ENCODE measurements at places on chromosomes 2 and 18.
A peak's percentile ranks its signal among the peaks of the same experiment; 100 is the strongest.

DNA sequence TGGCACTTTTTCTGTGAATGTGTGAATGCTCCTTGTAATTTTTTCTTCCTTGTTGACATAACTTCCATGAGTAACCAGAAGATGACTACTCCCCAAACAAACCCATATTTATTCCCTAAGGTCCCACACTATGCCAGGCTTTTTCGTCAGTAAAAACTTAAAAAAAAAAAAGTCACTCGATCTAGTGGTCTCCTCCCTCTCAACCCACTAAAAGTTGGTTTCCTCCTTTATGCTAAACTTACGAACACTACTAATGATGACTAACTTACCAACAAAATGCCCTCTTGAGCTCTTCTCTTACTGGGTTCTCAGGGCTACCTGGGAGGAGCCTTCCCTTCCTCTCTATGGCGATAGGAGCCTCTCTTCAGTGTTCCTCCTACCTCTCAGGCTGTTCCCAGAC is 18.2 kb downstream of the ACVR1 start:
- DNase-seq = no peak

GRCh38 chr2:120206022-120206581 is 17.1 kb downstream of the TMEM185B start:
- DNase-seq = no peak

GRCh38 chr18:8175501-8176061 is 433.7 kb upstream of the RAB12 start:
- DNase-seq = no peak

DNA sequence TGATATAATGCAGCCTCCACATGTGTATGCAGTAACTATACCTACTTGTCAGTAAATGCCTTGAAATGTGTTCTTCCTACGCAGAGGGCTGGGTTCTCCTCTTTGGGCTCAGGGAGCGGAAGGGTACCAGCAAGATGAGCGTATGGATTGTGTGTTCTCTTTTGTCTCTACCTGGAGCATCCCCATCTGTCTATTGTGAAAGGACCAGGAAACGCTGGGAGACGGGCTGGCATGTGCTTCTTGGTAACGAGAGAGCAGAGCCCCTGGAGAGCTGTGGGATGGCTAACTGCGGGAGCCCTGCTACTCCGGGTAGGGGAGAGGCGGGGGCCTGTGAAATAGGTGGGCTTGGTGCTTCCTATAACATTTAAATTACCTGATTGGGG is 80.9 kb downstream of the BCL2 start:
- DNase-seq = no peak

DNA sequence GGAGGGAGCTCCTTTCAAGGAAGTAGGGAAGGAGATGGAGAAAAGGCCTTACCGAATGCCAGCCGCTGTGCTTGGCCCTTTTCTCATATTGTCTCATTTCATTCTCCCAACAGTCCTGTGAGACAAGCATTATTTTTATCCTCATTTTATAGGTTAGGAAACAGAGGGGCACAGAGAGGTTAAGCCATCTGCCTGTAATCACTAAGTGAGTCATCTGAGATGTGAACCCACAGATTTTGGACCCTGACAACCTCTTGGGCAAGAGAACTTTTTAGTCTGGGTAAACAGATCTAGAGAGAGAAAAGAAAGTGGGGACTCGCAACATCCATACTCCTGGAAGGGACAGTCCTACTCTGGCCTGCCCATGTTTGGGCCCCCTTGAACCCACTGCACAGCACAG is 91.7 kb upstream of the LCLAT1 start:
- DNase-seq = no peak

GRCh38 chr2:172724724-172725123 is 10.9 kb upstream of the RAPGEF4 start:
- DNase-seq = no peak

- no peak for DNase-seq
Measured at GRCh38 chr2:113240915-113241911, 37.5 kb downstream of the PAX8 start.

- DNase-seq = no peak
Measured at GRCh38 chr2:177651833-177652232, 259.3 kb downstream of the AGPS start.

DNA sequence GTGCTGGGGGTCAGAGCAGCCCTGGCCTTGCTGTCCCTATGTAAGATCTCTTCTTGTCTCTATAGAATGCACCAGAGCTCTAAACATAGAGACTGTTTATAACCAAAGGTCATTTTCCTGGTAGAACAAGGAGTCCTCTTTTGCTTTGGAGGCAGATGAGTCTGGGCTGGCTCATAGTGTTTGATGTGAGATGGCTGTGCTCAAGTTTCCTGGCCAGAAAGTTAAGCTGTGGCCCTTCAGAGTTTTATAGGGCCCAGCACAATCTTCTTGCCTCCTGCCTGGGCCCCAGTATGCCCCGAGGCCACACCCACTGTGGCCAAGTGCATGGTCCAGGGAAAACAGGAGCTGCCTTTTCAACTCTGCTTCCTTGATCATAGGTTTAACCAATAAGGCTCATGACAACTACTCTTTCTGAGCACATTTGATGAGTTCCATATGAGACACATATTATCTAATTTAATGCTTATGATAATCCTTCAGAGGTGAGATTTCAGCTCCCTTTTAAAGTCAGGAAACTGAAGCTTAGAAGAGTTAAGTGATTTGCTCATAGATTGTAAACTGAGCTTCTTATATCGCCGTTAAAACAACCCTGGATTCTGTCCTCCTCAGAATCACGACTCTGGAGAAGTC is 66.3 kb downstream of the MYCN start:
- no peak for DNase-seq

- DNase-seq = no peak
Measured at GRCh38 chr2:164620457-164620856, 825 bp downstream of the GRB14 start.

DNA sequence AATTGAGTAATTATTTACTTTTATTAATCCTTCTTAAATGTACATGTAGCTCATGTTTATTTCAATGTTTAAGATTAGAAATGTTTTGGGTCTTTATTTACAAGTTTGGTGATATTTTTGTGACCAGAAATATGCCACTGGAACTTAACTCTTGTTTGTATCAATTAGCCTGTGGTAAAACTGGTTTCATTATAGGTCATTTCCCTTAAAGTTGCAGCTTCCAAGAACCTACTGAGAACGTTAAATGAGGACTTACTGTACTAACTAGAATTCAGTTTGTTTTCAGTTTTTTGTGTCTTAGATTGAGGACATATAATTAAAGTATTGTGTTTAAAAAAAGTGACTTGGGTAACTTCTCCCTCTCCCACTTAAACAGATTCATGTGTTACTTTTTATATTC is 4.3 kb downstream of the TYW5 start:
- no peak for DNase-seq

- no peak for DNase-seq
Measured at GRCh38 chr2:77034445-77034844, 487.7 kb downstream of the LRRTM4 start.

DNA sequence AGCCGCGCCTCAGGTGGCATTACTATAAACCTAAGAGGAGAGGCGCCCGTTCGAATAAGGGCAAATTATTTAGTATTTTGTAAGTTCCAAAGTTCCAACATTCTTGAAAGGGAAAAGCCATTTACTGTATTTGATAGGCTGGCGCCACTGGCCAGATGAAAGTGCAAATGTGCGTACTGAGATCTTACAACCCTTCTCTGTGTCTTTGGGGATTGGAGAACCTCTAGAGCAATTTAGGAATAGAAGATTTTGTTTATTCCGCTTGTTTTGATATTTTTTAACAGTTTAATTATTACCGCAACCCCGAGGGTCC is 467 bp upstream of the WDR35 start:
- no peak for DNase-seq

- DNase-seq = no peak
Measured at GRCh38 chr2:215917953-215918620, 95.3 kb downstream of the MREG start.

DNA sequence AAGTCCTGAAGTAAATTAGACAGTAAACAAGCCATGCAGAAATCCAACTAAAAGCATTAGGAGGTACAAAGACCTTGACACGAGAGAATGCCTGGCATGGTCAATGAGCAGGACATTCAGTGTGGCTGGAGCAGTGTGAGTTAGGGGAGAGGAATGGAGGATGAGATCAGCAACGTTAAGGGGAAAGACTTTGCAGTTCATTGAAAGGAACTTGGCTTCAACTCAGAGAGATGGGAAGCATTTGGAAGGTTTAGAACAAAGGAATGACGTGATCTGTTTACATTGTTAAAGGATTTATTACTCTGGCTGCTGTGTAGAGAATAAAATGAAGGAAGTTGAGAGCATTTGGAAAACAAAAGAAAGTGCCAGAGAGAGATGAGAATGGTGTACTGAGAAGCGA is 621.3 kb downstream of the XIRP2 start:
- DNase-seq = no peak

- no peak for DNase-seq
Measured at GRCh38 chr18:44853430-44853829, 172.7 kb downstream of the SETBP1 start.

GRCh38 chr2:128233790-128234395 is 84.8 kb downstream of the HS6ST1 start:
- no peak for DNase-seq

GRCh38 chr18:49178321-49178720 is 227.6 kb upstream of the SMAD7 start:
- no peak for DNase-seq

- no peak for DNase-seq
Measured at GRCh38 chr2:112814278-112814677, 22.3 kb downstream of the IL1B start.

GRCh38 chr2:61718965-61719364 is 134.9 kb downstream of the FAM161A start:
- no peak for DNase-seq

- DNase-seq = peak; percentile 44
Measured at GRCh38 chr2:1546023-1546591, 132.8 kb downstream of the TPO start.

DNA sequence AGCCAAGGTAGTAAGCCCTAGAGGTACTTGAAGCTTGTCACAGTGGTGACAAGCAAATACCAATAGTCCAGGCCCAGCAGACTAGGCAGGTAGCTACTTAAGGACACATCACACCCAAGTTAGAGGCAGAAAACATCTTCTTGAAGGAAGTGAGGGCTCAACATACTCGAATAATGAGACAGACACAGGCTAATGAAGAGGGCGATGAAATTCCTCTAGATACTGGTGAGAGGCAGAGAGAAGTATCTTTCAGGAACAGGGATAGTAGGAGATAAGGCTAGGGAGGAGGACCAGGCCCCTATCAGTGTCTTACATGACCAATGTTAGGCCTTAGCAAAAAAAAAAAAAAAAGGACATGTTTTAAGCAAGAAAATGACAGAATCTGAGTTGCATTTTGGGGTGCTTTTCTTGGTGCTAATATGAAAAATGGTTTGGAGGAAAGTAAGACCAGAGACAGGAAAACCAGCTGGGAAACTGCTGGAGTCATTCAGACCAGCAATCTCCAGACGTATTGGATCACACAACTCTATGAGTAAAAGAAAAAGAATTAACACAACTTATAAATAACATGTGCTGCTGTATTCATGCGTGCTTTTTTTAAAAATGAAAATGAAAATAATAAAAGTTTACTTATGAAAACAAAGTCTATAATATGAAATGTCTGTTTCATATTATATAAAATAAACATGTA is 37.7 kb downstream of the COBLL1 start:
- no peak for DNase-seq

DNA sequence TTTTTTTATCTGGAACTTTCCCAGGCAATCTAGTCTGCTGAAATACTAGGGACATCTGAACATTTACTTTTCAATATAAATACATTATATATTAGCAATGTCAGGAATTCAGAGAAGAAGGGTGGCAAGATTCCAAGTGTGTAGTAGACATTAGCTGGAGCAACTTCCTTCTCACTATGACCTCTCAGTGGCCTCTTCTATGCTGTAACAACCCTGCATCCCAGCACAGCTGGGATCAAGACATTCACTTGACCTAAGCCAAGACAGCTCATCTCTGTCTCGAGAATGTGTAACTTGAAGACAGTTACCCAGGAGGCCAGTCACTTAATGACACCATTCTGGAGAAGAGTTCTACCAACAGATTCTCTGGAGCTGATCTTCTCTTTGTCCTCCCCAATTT is 61.7 kb upstream of the RALBP1 start:
- DNase-seq = no peak

DNA sequence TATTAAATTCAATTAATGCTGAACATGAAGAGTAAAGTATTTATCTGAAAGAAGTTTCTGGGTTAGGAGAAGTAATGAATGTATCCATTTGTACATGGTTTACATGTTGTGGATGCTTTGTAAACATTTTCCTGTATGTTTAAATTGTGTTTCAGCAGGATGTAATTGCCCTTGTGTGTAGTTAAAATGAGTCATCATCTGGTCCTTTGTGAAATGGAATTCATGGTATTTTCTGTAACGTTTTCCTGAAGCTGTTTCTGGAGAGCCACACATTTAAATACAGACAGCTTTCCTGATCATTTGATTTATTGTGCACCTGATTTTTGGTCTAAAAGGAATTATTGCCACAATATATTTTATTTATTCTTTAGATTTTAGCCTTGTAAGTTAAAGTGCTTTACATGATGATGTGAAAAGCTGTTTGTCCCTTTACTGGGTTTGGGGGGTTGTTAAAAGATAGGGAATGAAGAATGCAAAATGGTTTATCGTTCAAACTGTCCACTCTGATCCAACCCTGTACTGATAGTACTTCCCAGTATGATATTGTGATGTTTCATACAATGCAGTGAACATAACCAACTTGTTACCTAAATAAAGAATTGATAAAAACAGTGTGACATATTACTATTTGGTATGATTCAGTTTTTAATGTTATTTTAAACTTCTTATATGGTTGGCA is 41.7 kb upstream of the SLC3A1 start:
- DNase-seq = no peak

DNA sequence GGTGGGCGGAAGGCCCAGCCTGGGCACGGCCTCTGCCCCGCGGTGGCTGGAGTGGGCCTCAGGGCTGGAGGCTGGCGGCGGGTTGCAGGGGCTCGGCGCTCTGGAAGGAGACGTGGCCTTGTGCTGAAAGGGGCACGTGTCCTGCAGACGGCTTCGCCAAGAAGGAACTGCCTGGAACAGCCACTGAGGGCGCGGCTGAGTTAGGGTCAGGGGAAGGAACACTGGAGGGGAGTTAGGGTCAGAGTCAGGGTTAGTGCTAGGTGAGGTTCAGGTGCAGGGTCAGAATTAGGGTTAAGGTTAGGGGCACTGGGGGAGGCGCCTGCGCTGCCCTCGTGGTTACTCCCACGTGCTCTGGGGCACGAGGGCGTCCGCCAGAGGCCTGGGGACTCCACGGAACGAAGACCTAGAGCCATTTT is 933 bp upstream of the ADNP2 start:
- DNase-seq = no peak

- DNase-seq = no peak
Measured at GRCh38 chr2:182605166-182605565, 110.9 kb upstream of the DNAJC10 start.

DNA sequence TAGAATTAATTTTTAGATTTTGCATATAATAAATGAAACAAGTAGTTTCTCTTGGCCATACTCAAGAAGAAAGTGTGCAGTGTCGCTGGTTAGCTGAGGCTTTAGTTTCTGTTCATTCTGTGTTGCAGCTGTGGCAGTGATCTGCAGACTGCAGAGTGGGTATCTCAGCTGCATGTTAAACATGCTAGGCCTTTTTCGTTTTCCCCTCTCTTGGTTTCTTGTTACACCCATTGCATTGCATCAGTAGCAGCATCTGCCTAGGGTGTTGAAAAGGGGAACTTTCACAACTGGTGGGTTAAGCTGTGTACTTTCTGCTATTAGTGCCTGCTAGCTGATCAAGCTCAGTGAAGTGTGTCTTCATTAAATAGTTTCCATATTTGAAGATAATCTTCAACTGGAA is 51.3 kb downstream of the ACSL3 start:
- DNase-seq = no peak

Measured in DMS79 (cell line).